ENCODE measurements at places on chromosomes 2 and 18.
A peak's percentile ranks its signal among the peaks of the same experiment; 100 is the strongest.

DNA sequence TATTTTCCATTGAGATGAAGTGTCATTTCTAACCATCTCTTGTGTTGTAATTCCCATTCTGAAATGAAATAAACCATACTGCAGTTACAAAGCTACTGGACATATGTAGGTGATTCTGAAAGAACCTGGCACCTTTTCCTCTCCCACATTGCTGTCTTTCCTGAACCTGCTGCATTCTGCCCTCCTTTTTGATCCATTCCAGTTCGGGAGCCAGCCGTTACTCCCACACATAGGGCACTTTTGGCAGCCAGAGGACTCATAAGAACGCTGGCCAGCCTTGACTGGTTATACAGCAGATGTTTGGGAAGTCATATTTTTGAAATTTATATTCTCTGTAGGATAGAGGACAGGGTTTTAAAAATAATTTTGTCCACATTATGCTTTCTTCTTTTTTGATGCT lies 369.8 kb upstream of the CDH7 start:
- no peak for DNase-seq

- DNase-seq = peak; percentile 26
These were observed 75.6 kb upstream of the UXS1 start for GRCh38 chr2:106269591-106270291.

DNA sequence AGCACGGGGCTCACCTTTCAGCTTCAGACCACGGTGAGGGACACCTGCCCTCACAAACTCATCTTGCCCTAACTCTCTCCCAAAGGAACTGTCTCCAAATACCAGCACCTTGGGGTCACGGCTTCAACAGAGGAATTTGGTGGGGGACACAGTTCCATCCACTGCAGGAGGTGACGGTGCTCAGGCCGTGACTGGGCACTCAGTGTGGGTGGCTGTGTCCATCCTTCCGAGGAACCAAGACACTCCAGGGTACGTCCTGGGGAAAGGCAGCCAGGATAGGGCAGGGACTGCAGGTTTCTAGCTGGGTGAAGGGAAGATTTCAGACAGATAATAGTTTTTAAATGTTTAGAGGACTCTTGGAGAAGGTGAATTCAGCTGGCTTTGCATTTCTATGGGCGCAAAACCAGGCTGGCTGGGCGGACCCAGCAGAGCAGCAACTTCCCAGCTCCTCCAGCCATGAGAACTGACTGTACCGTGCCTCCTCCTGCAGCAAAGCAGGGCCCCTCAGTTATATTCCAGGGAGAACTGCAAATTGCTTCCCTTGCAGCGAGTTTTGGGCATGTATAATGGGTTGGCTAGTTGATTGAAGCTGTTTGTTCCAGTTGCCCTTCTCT lies 23.9 kb upstream of the ALLC start:
- no peak for DNase-seq

GRCh38 chr18:51030537-51031258 lies 685 bp downstream of the SMAD4 start:
- peak; percentile 84 for DNase-seq

- no peak for DNase-seq
These were observed 237.6 kb downstream of the CDH7 start for GRCh38 chr18:65988386-65988785.

DNA sequence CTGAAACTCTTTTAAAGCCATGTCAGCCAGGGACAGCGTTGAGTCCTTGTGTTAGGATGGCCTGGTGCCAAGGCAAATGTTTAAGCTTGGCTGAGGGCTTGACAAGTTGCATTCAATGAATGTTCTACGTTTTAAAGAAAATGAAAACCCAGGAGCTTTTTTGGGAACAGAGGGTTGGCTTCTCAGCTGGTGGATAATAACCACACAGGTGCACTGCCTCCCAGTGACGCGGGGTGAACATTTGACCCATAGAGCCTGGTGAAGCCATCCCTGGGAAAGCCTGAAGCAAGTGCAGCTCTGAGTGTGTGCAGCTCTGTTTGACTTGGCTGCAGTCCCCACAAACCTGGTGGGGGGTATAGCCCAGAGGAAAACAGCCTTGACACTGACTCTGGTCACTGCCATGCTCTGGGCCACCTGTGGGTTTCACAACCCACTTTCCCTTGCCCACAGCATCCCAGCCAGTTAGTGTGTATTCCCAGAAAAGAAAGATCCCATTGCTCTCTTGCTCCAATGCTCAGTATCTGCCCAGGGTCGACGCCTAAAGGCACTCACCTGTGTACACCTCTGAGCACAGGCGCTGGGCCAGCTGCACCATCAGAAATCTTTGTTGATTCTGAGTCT lies 874.9 kb downstream of the RNF144A start:
- DNase-seq = no peak

DNA sequence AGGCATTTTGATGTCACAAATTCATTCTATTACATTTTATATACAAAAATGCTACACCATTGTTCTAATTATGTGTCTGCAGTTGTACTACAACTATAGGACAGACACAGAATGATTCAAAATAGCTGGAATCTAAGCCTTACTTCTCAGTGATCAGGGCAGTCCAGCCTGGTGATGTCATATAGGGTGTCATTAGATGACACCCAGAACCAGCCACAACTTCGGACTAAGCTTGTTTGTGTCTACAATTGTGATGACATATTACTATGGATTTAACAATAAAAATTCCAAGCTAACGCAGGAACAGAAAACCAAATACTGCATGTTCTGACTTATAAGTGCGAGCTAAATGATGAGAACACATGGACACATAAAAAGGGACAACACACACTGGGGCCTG lies 31.0 kb downstream of the M1AP start:
- no peak for DNase-seq

- peak; percentile 74 for DNase-seq
These were observed 20.1 kb downstream of the SLC66A3 start for GRCh38 chr2:11175293-11175795.

DNA sequence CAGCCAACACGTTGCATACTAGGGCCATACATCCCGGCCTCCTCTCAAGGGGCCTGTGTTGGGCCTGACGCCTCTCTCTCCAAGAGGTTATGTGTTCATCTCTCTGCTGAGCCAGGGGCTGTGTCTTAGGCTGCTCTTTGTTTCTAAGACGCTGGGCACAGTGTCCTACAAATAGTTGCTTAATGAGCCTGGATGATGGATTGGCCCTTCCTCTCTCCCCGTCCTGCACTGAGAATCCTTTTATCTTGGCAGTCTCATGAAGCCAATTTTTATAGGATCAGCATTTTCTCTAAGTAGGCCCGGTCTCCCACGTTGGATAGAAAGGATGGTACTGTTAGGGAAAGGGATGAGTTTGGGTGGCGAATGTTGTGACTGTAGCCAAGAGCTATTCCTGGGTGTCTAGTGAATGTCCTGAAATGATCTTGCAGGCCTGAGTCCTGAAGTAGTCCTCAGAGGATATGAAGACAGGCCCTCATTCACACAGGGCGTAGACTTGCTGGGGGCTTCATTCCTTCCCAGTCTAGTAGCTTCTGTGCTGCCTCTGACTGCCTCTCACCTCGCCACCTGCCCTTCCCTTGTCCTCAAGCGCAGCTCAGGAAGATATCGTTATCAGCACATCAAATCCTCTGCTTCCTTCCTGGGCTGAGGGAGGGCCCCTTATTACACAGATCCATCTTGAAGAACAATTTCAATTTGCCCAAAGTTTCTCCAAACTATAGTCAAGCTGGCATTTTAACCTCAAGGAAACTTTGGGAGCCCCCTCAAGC lies 8.8 kb downstream of the LBH start:
- no peak for DNase-seq

- peak; percentile 38 for DNase-seq
These were observed 39.6 kb downstream of the FTCDNL1 start for GRCh38 chr2:199811346-199811745.

- peak; percentile 93 for DNase-seq
These were observed 56.9 kb downstream of the LIMS1 start for GRCh38 chr2:108591163-108591562.

- peak; percentile 76 for DNase-seq
These were observed 13.8 kb upstream of the TTC27 start for GRCh38 chr2:32614084-32614483.

- DNase-seq = peak; percentile 15
These were observed 68.1 kb downstream of the RMDN2 start for GRCh38 chr2:37993143-37993542.

DNA sequence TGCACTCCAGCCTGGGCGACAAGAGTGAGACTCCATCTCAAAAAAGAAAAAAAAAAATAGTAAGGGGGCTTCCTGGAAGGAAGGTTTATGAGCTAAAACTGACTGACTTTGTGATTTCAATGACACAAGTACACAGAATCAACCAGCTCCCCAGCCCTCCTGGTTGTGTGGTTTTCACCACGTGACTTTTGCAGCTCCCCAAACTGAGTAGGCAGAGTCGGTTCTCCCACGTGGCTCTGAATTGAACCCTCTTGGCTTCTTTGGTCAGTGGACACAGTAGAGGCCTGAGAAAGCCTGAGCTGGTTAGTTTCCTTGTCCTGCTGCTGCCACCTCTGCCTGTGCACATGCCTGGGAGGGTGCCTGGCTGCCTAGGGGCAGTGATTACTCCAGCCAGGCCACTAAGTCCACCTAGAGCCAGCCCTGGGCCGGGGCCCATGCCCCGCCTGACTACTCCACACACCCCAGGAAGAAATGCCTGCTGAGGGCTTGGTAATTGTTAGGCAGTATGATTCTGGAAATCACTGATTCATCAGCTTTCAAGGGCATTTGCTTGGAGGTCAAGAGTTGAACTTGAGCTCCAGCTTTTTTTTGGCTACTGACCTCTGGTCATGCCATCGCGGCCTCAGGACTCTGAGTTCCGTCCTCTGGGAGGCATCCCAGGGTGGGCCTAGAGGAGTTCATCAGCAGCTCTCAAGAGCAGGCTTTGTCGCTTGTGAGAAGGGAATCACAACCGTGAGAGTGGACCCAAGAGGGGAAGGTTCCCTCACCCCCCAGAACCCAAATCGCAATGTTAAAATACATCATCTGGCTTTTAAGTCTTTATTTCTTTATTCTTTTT lies 431.9 kb upstream of the HS6ST1 start:
- peak; percentile 38 for DNase-seq

DNA sequence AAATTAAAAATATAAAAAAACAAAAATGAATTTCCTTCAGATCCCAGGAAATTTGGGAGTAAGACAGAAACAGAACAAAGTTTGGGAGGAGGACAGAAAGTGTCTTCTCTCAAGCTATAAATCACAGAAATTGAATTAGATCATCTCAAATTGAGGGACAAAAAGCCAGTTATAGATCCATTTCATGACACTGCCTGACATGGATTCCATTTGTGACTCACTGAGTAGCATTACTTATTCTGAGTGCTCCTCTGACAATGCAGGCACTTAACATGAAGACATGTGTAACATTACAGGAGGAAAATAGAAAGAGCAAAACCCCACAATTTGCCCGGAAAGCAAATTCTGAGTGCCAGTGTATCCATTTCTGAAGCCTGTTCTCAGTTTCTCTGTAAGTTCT lies 63.9 kb upstream of the CREB1 start:
- DNase-seq = no peak

- peak; percentile 68 for DNase-seq
These were observed 13.0 kb downstream of the FER1L5 start for GRCh38 chr2:96655526-96655925.
